ENCODE measurements at places on chromosomes 4 and X.

GRCh38 chr4:42008011-42008786 lies 17.9 kb downstream of the SLC30A9 start:
- no peak for DNase-seq

GRCh38 chr4:10659251-10659650 lies 25.3 kb downstream of the CLNK start:
- no peak for DNase-seq

GRCh38 chrX:45912316-45912715 lies 632.9 kb downstream of the ZNF674 start:
- no peak for DNase-seq

DNA sequence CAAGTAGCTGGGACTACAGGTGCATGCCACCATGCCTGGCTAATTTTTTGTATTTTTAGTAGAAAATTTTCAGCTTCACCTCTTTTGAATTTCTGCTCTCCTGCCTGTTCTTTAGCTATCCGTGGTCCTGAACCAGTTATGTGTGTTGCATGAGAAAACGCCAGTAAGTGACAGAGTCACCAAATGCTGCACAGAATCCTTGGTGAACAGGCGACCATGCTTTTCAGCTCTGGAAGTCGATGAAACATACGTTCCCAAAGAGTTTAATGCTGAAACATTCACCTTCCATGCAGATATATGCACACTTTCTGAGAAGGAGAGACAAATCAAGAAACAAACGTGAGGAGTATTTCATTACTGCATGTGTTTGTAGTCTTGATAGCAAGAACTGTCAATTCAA lies 13.9 kb downstream of the ALB start:
- DNase-seq, result no peak

GRCh38 chr4:47374477-47374876 lies 89.0 kb downstream of the COMMD8 start:
- DNase-seq, result no peak

DNA sequence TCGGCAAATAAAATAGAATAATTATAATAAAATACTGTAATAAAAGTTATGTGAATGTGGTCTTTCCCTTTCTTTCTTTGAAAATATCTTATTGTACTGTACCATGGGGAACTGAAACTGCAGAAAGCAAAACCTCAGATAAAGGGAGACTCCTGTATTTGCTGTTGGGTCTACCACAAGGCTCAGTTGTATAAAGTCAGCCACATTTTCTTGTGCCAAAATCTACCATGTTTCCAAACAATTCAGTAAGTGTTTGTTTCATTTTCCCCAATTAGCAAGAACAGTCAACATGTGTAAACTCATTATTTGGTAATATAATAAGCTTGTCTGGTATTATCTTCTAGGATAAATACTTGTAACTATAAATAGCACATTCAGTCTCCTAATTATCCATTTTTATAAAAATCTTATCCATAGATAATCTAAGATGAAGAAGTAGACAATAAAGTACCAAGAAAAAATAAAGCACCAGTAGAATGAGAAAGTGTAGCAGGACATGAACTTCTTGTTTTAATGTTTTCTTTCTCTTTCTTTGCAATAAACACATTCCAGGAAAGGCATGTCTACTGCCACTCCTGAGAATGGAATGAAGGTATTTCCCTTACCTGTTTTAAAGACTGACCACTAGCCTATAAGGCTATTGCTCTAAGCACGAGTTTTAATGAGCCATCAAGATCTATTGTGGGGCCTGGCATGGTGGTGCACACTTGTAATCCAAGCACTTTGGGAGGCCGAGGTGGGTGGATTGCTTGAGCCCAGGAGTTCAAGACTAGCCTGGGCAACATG lies 15.0 kb upstream of the OTUD4 start:
- DNase-seq, result no peak

DNA sequence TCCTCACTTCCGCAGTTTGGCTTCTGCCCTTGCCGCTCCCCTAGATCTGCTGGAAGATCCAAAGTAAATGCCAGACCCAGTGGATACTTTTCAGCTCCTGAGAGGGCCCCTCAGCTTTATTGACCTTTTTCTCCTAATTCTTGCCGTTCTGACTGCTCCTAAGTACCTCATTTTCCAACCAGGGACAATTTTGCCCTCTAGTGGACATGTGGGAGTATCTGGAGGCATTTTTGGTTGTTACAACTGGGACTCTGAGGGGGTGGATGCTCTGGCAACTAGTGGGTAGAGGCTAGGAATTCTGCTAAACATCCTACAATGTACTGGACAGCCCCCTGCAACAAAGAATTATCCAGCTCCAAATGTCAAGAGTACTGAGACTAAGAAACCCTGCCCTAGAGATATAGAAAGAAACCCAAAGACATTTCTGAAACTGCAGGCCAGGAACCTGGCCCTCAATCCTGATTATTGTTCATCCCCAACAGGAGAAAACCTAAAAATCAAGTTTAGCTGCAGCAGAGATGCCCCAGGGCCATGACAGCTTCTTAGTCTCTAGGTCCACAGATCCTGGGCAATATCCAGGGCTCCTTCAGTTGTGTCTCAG lies 3.4 kb downstream of the TEX13B start:
- no peak for DNase-seq

- DNase-seq, result no peak
Observed at GRCh38 chr4:56129431-56129861, 180.7 kb downstream of the CEP135 start.

- no peak for DNase-seq
Observed at GRCh38 chr4:151961456-151961855, 200.6 kb upstream of the GATB start.

- DNase-seq, result no peak
Observed at GRCh38 chrX:46642145-46642544, 68.6 kb downstream of the CHST7 start.

- DNase-seq, result no peak
Observed at GRCh38 chr4:189124149-189124758, 816.4 kb upstream of the FRG1 start.

DNA sequence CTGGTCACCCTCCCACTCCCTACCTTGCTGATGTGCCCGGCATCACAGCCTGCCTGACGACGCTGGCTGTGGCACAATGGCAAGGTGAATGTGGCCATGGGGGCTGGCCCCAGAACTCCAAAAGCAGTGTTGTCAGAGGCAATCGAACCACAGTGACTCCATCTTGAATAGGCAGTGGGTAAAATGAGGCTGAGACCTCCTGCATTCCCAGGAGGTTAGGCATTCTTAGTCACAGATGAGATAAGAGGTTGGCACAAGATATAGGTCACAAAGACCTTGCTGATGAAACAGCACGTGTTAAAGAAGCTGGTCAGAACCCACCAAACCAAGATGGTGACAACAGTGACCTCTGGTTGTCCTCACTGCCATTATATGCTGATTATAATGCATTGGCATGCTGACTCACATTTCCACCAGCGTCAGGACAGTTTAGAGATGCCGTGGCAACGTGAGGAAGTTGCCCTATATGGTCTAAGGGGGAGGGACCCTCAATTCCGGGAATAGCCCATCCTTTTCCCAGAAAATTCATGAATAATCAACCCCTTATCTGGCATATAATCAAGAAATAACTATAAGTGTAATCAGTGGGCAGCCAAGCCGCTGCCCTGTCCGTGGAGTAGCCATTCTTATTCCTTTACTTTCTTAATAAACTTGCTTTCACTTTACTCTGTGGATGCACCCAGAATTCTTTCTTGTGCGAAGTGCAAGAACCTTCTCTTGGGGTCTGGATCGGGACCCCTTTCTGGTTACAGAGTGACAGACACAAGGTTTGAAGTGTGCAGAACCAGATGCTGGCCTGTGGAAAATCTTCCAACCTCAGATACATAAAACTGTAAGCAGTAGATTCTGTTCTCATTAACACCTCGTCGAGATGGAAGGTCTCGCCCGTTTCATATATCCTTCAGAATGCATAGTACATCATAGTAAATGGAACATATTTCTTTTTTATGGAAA lies 26.8 kb upstream of the CLDN24 start:
- peak; percentile 8 for DNase-seq

GRCh38 chr4:173486714-173487392 lies 43.2 kb downstream of the HAND2 start:
- DNase-seq, result no peak

- DNase-seq, result no peak
Observed at GRCh38 chr4:141807103-141807891, 170.9 kb downstream of the IL15 start.

DNA sequence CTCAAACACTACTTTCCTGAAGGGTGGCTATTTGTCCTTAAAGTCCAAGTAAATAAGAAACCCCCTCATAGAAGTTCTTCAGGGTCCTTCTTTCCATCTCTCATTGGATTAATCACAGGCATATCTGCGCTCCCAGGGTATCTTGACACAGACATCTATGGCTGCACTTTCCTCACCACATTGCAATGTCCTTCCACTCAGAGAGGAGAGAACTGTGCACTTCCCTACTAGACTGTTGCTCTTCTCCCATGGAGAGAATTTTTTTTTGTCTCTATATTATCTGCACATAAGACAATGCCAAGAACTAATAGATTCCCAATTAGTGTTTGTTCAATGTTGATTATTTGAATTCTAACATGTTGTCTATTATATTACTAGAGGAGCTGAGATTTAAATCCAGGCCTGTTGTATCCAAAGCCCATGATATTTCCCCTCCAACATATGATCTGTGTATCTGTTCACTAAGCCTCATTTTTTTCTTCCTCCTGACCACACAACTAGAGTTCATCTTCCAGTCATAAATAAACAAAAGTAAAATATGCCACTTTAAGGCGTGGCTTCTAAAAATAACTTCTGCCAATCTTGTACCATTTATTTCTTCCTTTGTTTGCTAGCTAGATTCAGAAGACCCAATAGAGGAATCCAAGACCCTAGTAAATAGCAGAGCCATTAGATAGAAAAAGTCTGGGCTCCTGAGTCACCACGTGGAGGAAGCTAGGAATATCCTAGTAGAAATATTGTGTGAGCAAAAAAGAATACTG lies 61.5 kb upstream of the FAM241A start:
- DNase-seq, result no peak

DNA sequence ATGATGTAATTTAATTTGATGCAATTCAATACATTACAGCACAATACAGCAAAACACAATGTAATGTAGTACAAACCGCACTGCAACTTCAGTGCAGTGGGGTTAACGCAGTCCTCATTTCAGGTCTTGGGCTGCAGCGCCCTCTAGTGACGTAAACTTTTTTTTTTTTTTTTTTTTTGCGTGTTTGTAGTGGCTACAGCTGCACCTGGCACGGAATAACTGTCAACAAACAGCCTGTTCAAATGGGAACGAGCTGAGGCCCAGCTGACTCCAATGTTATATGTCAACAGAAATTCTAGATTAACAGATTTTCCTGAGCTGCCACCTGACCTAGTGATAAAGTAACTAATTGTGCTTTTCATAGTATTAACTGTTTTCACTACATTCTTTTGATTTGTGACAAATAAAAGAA lies 33.5 kb upstream of the RASSF6 start:
- no peak for DNase-seq

GRCh38 chrX:35006361-35006760 lies 63.8 kb downstream of the FAM47B start:
- no peak for DNase-seq

Measured in activated CD4-positive, alpha-beta T cell treated with anti-CD3 and anti-CD28 coated beads for 24 hours (primary cell).